Caki2 (cell line): ENCODE measurements at places on chromosomes 16 and 17. TPM values are rescaled to one million over a fixed set of nuclear protein-coding genes. Genes with fewer than 3 reads are reported as not detected.

DNA sequence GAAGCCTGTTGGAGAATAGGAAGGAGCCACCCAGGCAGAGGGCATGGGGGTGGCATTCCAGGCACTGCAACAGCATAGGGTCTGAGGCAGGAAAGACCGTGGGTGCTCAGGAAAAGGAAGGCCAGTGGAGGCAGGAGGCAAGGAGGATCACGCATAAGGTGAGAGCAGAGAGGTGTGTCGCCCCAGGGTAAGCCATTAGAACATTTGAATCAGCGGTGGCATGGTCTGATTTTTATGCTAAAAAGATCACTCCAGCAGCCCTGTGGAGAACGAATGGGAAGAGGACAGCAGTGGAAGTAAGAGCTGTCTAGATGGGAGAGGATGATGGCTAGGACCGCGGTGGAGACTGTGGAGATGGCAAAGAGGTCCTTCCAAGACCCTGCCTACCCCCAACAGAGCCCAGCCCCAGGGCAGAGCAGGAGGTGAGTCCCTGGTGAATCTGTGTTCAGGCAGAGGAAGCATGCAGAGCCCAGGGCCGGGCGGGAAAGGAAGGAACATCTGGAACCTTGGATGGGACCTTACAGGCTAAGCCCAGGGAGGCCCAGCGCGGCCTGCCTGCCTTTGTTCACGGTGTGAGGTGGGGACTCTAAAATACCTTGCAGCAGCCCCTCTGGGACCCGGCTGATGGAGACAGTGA lies 7.8 kb downstream of the LPO start:
- no peak for DNase-seq

GRCh38 chr16:15055141-15056053 lies 477 bp downstream of the NTAN1 start:
- DNase-seq, result no peak

DNA sequence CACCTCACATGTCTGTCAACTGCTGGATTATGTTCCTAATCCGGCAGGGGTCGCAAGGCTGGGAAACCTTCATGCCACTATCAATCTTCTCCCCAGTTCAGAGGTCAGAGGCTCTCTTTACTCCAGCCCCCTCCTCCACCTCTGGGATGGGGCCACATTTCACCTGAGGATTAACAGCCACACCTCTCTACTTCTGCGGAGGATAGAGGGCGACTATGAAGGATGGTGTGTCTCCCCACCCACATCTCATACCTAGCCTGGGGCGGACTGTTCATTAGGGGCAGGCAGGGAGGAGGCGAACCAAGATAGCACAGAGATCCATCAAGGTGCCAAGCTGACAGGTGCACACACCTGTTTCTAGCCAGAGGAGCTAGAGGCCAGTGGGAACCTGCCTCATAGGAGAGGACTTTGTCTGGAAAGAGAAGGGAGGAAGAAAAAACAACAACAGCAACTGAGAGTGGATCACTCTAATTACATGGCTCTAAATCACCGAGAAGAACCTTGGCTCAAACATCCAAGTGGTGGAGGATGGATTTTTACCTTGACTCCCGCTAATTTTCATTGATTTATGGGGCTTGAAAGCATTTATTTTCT lies 41.9 kb upstream of the SKAP1 start:
- no peak for DNase-seq

GRCh38 chr17:55166506-55166905 lies 98.3 kb upstream of the HLF start:
- DNase-seq, result no peak

Gene CLEC18C
- total RNA-seq, result not detected in 2 replicates

Gene TPSG1
- not detected in 2 replicates for total RNA-seq

Gene SMPD3
- total RNA-seq, result not detected in 2 replicates

Gene FOXJ1
- total RNA-seq, result 1.7 TPM in 1 of 2 replicates, not detected in the other

Gene FOXF1
- total RNA-seq, result 1.5 and 2.1 TPM in 2 replicates
